Activated T-helper 17 cell treated with anti-CD3 and anti-CD28 coated beads, Interleukin-2, amount 50 U/mL, for 72 hours (primary cell): ENCODE measurements at places on chromosomes 12 and 14.
A peak's percentile ranks its signal among the peaks of the same experiment; 100 is the strongest.

DNA sequence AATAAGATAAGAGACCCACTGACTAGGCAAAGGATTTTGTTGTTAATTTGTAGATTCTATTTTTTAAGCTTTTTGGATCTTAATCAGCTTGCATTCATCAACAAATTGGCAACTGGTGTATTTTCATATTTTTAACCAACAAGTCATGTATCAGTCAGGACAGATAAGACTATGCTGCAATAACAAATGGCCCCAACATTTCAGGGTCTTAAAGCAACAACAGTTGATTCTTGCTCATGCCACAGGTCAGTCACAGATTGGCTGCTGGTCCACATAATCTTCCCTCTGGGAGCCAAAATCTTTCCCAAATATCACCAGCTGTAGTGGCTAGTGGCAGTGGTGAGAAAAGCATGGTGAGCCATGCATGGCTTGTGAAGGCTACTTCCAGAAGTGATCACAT lies 21.9 kb upstream of the SERPINA12 start:
- ATAC-seq: no peak

DNA sequence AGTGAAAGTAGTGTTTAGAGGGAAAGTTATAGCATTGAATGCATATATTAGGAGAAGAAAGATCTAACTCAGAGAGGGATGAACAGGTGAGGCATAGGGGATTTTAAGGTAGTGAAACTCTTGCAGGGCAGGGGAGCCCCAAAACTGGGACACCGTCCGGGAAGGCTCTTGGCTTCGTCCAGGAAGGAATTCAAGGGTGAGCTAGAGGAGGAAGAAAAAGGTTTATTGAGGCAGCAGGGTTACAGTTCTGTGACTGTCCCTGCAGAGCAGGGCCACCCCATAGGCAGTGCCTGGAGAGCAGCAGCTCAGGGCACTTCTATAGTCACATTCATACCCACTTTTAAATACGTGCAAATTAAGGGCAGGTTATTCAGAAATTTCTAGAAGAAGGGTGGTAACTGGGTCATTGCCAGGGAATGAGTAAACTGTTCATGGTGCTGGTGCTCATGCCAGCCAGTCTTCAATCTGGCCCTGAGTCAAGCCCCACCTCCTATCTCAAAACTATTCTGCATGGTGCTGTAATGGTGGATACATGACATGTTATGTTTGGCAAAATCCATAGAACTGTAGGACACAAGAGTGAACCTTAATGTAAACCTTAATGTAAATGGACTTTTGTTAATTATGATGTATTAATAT lies 1.2 kb upstream of the OAS1 start:
- ATAC-seq: no peak

DNA sequence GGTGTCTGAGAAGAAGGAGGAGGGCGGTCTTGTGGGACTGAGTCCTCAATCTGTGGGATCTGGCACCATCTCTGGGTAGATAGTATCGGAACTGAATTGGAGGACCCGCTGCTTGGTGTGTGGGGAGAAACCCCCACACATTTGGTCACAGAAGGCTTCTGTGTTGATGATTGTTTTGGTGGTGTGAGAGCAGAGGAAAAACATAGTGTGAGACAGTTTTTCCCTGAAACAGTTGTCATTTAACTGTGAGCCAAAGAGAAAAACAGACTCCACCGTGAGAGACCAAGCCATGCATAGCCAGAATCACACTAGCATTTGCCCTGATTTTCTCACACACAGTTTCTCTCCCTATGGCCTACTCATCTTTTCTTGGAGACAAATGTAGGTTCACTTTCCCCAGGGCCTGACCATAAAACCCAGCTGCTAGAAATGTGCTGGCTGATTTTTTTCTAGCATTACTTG lies 91.4 kb upstream of the FLRT2 start:
- no peak for ATAC-seq

DNA sequence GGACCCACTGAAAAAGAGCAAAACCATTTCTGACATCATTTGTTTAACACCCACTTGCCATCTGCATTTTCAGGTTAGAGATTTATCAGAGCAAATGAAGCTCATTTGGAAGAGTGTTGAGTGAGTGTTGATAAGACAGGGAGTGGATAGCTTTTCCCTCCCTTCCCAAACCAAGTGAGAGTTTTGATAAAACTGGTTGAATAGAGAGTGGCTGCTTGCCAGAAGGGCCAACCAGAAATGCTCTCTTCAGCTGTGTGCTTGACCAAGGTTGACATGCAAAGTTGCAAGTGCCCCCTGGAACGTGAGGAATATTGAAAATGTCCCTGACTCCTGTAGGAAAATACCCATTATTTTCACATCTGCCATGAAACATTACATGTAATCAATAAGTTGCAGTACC lies 1487.0 kb upstream of the FLRT2 start:
- ATAC-seq: no peak

- no peak for ATAC-seq
Measured at GRCh38 chr14:51954031-51954430, 35.3 kb upstream of the RTRAF start.

GRCh38 chr12:1655225-1655788 lies 26.3 kb downstream of the WNT5B start:
- no peak for ATAC-seq

DNA sequence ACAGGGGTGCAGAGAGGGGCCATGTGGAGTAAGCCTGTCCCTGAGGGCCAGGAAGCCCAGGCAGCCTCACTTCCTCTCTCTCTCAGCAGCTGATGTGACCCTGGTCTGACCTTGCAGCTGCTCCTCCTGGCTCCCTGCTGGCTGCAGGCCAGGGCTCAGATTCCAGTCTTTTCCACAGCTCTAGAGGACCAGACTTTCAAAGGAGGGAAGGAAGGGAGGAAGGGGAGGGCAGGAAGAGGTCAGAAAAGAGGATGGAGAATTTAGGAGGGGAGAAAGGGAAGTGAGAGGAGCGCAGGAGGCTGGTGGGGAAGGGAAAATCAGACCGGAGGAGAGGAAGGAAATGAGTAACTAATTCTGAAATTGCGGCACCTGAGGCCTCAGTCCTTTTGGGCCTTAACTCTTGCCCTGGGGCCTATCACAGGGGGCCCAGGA lies 40.9 kb upstream of the VASH1 start:
- ATAC-seq: peak; percentile 44
